Memory B cell (primary cell): ENCODE measurements at places on chromosomes 12 and 14.

DNA sequence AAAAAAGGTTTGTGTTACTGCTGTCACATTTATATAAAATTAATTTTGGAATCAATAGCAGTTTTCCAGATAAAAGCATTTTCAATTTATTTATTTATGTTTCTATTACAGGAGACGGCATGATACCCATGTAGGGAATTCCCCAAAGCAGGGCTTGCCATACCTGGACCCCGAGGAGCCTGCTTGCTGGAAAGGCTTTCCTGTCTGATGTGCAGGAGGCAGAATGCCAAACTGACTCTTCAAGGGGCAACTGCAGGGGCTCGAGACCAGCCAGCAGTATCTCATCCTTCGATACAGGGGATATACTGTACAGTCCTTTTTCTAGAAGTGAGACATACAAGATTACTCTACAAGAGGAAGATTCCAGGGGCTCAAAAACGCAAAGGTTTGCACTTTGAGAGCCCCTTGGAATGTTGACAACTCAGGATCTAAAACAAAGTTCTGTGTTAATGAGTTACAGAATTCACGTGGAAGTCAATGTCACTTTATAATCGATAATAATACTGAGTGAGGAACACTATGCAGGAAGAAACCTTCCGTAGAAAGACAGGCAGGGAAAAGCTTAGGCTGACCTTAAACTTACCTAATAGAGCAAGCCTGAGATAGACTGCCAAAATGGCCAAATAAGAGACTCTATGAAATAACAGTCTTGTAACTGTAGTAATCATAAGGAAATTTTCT is 38.6 kb downstream of the ZNF664 start:
- no peak for DNase-seq

- DNase-seq = no peak
These were observed 4.5 kb upstream of the HDAC7 start for GRCh38 chr12:47824198-47824597.

DNA sequence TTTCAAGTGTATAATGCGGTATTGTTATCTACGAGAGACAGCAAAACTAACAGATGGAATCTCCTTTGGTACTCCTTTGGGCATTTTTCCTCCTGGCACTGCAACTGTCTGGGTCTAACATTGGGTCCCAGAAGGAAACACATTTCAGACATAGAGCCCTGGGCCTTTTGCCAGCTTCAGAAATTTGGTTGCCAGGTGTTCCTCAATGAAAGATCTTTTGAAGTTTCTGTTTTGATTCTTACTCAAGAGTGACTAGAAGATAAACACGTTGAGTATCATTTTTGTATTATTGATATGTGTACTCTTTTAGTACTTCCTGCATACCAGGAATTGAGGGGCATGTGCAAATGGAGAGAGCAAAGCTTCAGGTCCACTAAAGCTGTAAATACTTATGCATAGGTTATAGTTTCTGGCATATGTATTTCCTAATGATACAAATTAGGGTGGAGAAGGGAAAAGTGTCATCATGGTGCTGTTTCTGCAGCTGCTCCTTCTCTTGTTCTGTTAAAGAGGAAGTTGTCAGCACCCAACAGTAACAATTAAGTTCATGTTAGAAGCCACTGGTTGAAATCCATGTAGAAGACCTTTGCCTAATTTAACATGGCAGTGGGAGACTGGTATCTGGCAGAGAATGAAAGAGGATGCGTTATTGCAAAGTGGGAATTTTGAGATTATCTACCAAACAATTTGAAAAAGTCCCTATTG is 53.5 kb downstream of the SLC38A6 start:
- no peak for DNase-seq

GRCh38 chr14:49612671-49613070 is 7.8 kb downstream of the RPL36AL start:
- no peak for DNase-seq

DNA sequence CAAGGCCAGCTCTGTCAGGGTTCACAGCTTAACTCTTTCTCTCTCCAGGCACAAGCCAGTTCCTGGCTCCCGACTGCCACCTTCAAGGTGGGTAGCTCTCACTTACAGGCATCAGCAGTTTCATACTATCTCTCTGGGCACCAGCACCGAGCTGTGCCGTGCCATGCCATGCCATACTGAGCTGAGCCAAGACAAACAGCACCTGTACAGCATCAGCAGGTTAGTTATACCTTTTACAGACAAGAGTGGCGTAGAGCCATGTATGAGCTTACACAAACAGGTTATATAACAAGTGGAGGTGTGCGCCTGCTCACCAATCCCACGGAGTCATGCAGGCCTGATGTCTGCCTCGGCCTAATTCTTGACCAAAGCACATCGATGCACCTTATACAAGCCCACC is 1098.7 kb downstream of the AACS start:
- DNase-seq = no peak

GRCh38 chr14:50023671-50024490 is 92.5 kb downstream of the VCPKMT start:
- DNase-seq = no peak

GRCh38 chr12:123879691-123880090 is 92.9 kb downstream of the CCDC92 start:
- DNase-seq = no peak

DNA sequence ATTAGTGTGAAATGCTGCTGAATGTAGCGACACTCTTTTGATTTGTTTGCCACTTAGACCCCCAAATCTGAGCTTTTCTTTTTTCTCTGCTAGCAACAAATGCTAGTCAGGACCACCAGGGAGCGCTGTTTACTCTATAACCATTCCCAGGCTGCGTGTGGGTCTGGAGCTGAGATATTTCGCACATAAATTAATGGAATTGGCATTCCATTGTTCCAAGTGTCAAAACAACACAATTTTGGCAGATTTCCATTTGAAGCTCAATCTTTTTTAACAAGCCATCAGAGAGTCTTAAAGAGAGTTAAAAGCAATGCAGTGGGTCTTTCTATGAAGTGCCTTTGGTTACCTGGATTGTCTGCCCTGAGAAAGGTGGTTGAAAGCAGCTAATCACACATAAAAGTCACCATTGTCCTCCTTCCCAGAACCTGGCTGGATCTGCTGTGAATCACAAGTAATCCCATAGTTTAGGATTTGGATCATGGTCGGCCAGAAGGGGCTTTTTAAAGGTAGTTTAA is 7.4 kb upstream of the TMEM132C start:
- no peak for DNase-seq

DNA sequence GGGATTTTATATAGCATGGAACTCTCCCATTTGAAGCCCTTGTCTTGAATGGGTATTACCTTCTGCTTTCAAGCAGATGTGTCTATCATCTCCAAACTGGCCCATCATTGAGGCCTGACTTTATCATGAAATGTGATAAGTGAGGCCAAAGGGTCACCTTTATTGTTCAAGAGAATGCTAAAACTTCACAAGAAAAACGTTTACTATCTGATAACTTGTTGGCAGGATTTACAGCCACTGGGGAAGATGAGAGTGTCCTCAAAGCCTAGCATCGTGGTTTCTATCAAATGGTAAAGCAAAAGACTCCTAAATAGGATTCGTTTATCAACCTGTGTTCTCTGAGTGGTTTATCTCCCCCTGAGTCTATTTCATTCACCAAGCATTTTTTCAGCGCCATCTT is 62.0 kb upstream of the CLMN start:
- DNase-seq = no peak

- no peak for DNase-seq
These were observed 124.2 kb upstream of the MIS18BP1 start for GRCh38 chr14:45377166-45377565.

GRCh38 chr14:69039288-69039628 is 60.2 kb upstream of the ACTN1 start:
- no peak for DNase-seq

DNA sequence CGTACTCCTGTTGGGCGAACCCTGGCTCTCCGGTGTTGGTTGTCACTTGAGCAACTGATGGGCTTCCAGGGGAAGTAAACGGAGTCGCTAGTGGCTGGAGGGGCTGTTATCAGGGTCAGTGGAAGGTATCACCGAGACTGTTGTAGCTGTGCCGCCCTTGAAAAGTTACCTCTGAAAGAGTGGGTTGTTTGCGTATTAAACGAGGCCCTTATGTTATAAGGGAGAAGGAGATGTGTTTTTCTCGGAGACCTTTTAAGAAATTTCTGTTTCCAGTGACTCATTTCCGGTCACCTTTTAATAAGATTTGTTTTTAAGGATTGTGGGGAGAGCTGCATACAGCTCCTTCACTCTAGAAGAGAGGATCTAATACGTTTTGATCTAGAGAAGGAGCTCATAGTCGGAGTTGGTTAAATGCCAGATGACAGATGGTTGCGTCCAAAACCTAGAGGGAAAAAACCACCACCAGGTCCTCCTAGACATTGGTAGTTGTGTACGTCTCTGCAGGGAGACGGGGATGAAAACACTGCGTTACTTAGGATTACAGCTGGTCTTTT is 750 bp upstream of the DBX2 start:
- no peak for DNase-seq

DNA sequence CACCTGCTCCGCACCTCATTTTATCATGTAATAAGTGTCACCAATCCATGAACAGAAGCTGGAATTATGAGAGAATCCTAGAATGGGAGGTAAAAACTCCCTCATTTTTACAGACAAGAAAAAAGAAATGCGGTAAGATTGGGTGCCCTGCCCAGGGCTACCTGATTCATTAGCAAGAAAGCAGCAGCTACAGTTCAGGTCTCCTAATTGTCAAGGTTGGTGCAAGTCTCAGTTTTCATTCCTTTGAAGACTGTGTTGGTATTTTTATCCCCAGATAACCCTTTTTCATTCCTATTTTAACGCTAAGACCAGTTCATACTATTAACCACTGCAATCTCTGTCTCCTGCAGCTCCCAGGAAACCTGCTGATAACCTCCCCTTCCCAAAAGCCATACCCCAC is 6.9 kb downstream of the DUSP6 start:
- no peak for DNase-seq

GRCh38 chr12:117098024-117098360 is 1.2 kb downstream of the TESC start:
- DNase-seq = no peak

GRCh38 chr14:90639641-90640040 is 176.6 kb downstream of the TTC7B start:
- no peak for DNase-seq

GRCh38 chr12:55017416-55017925 is 2.3 kb upstream of the NEUROD4 start:
- no peak for DNase-seq
